ENCODE measurements at places on chromosomes 11 and 22.
A peak's percentile ranks its signal among the peaks of the same experiment; 100 is the strongest.

DNA sequence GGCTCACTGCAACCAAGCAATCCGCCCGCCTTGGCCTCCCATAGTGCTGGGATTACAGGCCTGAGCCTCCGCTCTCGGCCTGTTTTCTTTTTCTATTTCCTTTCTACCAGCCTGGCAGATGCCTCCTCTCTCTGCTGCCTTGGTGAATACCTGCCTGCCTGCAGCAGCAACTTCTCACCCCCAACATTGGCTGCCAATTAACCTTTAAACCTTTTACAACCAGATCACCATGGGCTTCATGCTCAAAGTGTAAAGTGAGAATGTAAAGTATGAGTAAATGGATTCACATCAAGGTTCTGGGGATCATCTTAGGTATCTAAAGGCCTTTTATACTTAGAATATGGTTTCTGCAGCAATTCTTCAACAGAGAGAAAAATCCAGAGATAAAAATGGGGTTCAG lies 13.0 kb upstream of the FCHSD2 start:
- no peak overlapping the region for H3K4me3 ChIP-seq
- DNase-seq, result no peak
- H3K27me3 ChIP-seq, result no peaks in the 10 kb centered on the region
- no peak overlapping the region for H3K27ac ChIP-seq
- H3K36me3 ChIP-seq, result no peaks in the 10 kb centered on the region
- H3K4me1 ChIP-seq, result peaks cover 6% of the 10 kb centered on the region

GRCh38 chr11:112163875-112164685 lies at the start of gene IL18:
Gene IL18, minus strand, starts transcription at chr11:112164094. Its CDS starts 9,041 bp downstream, at chr11:112155053.
- no peak within 1 kb of the TSS for H3K27ac ChIP-seq
- no peaks in the 10 kb centered on the region for H3K36me3 ChIP-seq
- H3K4me1 ChIP-seq, result peaks cover 3% of the 10 kb centered on the region
- no peaks in the 10 kb centered on the region for H3K27me3 ChIP-seq
- DNase-seq, result peak; percentile 59
- H3K4me3 ChIP-seq, result no peak within 1 kb of the TSS

DNA sequence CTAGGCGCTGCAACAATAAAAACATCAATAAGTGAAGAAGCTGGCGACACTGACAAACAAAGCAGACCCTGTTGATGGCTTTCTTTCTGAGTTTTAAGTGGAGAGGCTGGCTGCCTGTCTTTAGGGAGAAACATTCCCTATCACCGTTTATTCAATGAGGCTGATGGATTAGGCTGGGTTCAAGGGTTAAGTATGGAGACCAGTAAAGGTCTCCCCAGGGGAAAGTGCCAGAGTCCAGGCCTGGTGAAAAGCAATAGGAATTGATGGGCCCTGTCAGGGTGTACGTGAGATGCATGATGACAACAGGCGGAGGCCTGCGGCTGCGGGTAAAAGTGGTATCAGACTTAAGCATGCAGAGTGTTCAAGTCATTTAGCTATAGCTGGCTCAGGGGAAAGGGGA lies 102.6 kb downstream of the ALX4 start:
- no peaks in the 10 kb centered on the region for H3K27me3 ChIP-seq
- no peak overlapping the region for H3K27ac ChIP-seq
- no peak overlapping the region for H3K4me3 ChIP-seq
- DNase-seq, result no peak
- H3K4me1 ChIP-seq, result no peaks in the 10 kb centered on the region

GRCh38 chr11:87453531-87454089 lies 415.9 kb downstream of the TMEM135 start:
- H3K27me3 ChIP-seq, result no peaks in the 10 kb centered on the region
- no peaks in the 10 kb centered on the region for H3K36me3 ChIP-seq
- no peak for DNase-seq
- H3K4me1 ChIP-seq, result no peaks in the 10 kb centered on the region

- H3K27me3 ChIP-seq, result no peaks in the 10 kb centered on the region
- DNase-seq, result no peak
- no peaks in the 10 kb centered on the region for H3K4me1 ChIP-seq
- no peak overlapping the region for H3K27ac ChIP-seq
Measured at GRCh38 chr11:114847306-114847975, 169.1 kb downstream of the NXPE2 start.

DNA sequence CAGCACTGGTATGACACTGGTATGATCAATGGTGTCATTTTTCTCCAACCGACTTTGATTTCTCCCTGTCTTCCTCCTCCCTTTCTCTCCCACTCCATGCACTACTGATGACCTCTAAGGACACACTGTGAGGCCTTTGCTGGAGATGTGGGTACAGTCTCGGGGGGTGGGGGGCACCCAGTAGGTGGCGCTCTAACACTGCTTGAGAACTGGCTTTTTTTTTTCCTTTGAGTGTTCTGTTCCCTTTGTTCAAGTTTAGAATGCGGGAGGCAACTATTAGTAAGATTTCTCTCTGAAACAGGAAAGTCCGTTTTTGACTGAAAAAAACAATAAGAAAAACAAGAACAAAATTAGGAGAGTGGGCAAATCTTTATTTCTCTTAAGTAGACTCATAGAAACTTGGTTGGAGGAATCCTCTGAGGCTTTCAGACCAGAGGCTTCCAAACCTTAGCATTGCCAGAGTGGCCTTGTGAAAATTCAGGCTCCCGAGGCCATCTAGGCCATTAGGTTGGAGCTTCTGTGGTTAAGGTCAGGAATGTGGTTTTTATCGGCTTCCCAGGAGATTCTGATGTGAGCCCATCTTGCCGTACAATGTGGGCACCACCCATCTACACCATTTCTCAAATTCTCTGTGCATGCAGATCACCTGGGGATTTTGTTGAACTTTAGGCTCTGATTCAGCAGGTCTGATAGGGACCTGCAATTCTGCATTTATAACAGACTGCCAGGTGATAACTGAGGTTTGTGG lies 43.2 kb downstream of the PANX1 start:
- no peak overlapping the region for H3K4me3 ChIP-seq
- H3K4me1 ChIP-seq, result no peaks in the 10 kb centered on the region
- H3K27ac ChIP-seq, result no peak overlapping the region
- no peaks in the 10 kb centered on the region for H3K27me3 ChIP-seq

DNA sequence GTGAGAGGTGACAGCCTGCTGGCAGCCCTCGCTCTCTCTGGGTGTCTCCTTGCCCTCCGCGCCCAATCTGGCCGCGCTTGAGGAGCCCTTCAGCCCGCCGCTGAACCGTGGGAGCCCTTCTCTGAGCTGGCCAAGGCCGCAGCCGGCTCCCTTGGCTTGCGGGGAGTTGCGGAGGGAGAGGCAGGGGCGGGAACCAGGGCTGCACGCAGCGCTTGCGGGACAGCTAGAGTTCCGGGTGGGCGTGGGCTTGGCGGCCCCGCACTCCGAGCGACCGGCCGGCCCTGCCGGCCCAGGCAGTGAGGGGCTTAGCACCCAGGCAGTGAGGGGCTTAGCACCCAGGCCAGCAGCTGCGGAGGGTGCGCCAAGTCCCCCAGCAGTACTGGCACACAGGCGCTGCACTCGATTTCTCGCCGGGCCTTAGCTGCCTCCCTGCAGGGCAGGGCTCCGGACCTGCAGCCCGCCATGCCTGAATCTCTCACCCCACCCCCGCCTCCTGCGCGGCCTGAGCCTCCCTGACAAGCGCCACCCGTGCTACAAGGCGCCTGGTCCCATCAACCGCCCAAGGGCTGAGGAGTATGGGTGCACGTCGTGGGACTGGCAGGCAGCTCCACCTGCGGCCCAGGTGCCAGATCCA lies 1526.1 kb downstream of the FAM181B start:
- H3K27ac ChIP-seq, result no peak overlapping the region
- no peaks in the 10 kb centered on the region for H3K36me3 ChIP-seq
- H3K4me3 ChIP-seq, result no peak overlapping the region
- H3K4me1 ChIP-seq, result no peaks in the 10 kb centered on the region
- no peak for DNase-seq

GRCh38 chr11:65471447-65471891 lies 27.4 kb upstream of the MALAT1 start:
- DNase-seq, result peak; percentile 91
- H3K27ac ChIP-seq, result peak overlapping the region; percentile 93
- H3K4me3 ChIP-seq, result no peak overlapping the region

GRCh38 chr22:48660790-48661740 lies 1166.6 kb downstream of the BRD1 start:
- H3K27ac ChIP-seq, result no peak overlapping the region
- H3K27me3 ChIP-seq, result no peaks in the 10 kb centered on the region
- no peak for DNase-seq
- H3K4me1 ChIP-seq, result no peaks in the 10 kb centered on the region
- no peaks in the 10 kb centered on the region for H3K36me3 ChIP-seq

DNA sequence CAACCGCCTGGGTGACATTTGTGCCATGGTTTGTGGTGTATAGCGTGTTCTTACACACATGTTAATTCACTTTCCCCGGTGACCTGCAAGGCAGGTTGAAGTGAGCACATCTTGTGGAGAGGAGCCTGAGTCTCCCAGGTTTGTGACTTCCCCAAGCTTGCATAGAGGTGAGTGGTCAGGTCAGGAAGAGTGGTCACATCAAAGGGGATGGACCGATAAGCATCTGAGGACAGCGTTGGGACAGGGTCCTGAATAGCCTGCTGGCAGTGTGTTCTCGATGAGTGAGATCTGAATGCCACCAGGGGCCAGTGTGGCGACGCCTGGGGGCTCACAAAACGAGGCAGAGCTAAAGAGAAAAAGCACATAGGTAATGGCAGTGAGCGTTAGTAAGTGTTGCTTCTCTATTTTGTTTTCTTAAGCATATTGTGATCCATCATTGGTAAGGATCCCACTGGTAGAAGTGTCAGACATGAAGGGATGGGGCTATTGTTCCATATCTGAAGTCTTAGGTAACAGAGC lies 154.6 kb downstream of the GRIK4 start:
- no peaks in the 10 kb centered on the region for H3K27me3 ChIP-seq
- peaks cover 5% of the 10 kb centered on the region for H3K4me1 ChIP-seq
- no peaks in the 10 kb centered on the region for H3K36me3 ChIP-seq
- no peak for DNase-seq

- no peaks in the 10 kb centered on the region for H3K36me3 ChIP-seq
- no peaks in the 10 kb centered on the region for H3K27me3 ChIP-seq
- no peak for DNase-seq
- H3K27ac ChIP-seq, result no peak overlapping the region
Measured at GRCh38 chr11:75383246-75383645, 16.1 kb upstream of the RPS3 start.

DNA sequence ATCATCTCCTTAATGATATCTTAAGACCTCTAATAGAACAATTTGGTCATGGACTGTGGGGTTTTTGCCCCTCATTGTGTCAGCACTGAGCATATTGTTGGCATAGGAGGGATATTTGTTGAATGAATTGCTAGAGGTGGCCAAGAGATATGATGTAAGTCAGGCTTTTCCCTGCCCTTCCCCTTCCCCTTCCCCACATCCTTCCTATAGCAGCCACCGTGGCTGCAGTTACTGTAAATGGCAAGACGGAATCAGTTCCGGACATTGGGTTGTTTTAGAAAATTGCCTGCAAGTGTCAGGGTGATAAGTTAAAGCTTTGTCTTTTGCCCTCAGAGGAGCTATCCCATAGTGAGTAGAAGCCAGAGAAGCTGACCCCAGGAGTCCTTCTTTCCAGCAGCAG lies 23.0 kb downstream of the LIMK2 start:
- no peaks in the 10 kb centered on the region for H3K36me3 ChIP-seq
- H3K27me3 ChIP-seq, result no peaks in the 10 kb centered on the region
- DNase-seq, result peak; percentile 42
- H3K4me3 ChIP-seq, result no peak overlapping the region
- peaks cover 9% of the 10 kb centered on the region for H3K4me1 ChIP-seq
- no peak overlapping the region for H3K27ac ChIP-seq

DNA sequence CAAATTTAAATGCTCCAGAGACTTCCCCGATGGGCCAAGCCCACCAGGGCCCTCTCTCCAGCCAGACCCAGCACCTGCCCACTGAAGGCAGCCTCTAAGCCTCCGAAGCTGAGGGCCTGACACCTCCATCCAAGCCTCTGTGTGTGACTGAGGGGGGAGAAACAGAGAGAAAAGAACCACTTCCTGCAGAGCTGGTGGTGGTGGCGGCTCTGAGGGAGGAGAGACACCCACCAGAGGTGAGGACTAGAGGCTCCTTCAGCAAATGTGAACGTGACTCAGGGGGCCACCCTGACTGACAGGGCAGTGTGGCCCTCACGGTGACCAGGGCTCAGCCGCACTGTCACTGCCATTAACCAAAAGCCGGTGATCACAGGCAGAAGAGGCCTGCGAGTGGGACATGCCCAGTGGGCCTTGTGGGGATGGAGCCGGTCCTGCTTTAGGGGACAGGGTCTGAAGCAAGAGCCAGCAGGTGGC lies 31.0 kb upstream of the CD5 start:
- no peak for DNase-seq
- H3K27ac ChIP-seq, result no peak overlapping the region
- no peaks in the 10 kb centered on the region for H3K36me3 ChIP-seq
- no peaks in the 10 kb centered on the region for H3K27me3 ChIP-seq
- H3K4me3 ChIP-seq, result no peak overlapping the region
- no peaks in the 10 kb centered on the region for H3K4me1 ChIP-seq

DNA sequence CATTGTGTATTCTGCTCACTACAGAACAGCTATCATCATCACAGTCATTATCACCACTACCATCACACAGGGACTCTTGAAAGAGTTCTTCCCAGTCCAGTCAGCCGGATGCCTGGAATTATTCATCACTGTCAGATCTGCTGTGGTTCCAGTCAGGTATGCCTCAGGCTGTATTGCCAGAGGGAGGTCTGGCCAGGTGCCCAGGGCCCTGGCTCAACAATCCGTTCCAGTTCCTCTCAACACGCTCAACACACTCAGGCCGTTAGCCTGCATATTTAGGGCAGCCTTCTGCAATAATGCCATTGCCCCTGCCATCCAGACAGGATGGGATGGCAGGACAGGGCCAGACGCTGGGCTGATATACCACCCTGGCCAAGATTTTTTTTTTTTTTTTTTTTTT lies 28.6 kb upstream of the RASL10A start:
- no peak overlapping the region for H3K4me3 ChIP-seq
- peak overlapping the region; percentile 55 for H3K27ac ChIP-seq
- H3K36me3 ChIP-seq, result peaks cover 81% of the 10 kb centered on the region
- DNase-seq, result peak; percentile 91
- no peaks in the 10 kb centered on the region for H3K4me1 ChIP-seq
